ENCODE measurements at places on chromosomes 12 and 14. TPM values are rescaled to one million over a fixed set of nuclear protein-coding genes. Genes with fewer than 3 reads are reported as not detected.

Gene TRMT5
- 16.4 TPM for total RNA-seq

Gene YARS2
- total RNA-seq: 19.0 TPM

Gene OR4K17
- total RNA-seq: not detected

Gene C1S
- total RNA-seq: 6.9 TPM

Gene KRT71
- total RNA-seq: not detected

Gene CCDC88C
- 143 TPM for total RNA-seq

Data from activated T-helper 17 cell treated with anti-CD3 and anti-CD28 coated beads, Interleukin-2, amount 50 U/mL, for 72 hours (primary cell).